ENCODE measurements at places on chromosomes 12 and 14. TPM values are rescaled to one million over a fixed set of nuclear protein-coding genes. Genes with fewer than 3 reads are reported as not detected.

MEG3 gene
- 4.8 TPM for total RNA-seq

CCDC197 gene
- total RNA-seq: not detected

FBXO21 gene
- total RNA-seq: 84.8 TPM

ALDH1L2 gene
- total RNA-seq: 0.20 TPM

KRT5 gene
- not detected for total RNA-seq

CLEC1B gene
- total RNA-seq: not detected

DNA sequence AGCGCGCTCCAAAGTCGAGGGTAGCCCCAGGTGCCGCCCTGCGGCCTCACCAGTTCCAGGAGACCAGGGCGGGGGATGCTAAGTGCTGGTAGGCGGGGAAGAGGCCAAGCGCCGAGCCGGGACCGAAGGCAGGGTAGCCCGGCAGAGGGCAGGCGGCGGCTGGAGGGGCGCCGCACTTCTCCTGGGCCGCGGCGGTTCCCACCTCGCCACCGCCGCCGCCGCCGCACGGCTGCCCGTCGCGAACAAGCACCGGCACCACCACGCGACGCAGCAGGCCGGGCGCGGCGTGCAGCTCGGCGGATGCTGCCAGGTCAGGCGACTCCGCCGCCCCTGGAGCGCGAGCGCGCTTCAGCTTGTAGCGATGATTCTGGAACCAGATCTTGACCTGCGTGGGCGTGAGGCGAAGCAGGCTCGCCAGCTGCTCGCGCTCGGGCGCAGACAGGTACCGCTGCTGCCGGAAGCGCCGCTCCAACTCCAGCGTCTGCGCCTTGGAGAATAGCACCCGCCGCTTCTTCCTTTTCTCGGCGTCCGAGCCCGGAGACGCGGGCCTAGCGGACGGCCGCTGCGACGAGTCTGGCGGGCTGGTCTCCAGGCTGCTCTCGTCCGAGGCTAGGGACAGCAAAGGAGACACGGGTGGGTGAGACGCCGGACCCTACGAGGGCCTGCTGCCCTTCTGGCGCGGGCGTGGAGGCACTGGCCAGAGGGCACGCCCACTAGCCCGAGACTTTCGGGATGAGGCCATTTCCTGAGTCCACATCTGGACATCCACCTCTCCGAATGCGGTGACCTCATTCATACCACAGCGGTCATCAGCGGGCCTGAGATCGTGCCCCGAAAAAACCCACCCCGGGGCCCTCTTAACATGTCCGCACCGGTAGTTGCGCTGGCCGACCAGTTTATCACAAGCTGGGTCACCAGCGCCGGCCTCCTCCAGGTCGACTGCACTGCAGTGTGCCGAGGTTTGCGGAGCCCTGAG lies 1.3 kb downstream of the NKX2-8 start:
- DNase-seq: peak; percentile 28

GRCh38 chr14:37060496-37061260 lies 111.7 kb downstream of the SLC25A21 start:
- no peak for DNase-seq

DNA sequence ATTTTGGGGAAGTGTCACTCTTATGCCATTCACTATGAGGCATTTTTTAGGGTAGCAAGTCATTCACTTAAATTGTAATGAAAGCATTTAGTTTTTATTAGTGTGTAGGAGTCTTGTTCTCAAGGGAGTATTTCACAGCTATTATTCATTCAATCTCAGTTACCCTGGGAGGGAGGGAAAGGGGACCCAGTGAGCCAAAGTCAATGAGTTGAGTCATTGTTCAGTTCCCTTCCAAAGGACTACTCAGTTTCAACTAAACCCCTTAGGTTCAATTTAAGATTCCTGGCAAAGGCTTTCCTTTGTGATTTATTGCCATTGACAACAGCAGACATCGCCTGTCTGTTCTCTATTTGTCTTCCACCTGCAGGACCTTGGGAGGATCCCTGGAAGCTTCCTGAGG lies 29.3 kb upstream of the RASSF8 start:
- DNase-seq: no peak

DNA sequence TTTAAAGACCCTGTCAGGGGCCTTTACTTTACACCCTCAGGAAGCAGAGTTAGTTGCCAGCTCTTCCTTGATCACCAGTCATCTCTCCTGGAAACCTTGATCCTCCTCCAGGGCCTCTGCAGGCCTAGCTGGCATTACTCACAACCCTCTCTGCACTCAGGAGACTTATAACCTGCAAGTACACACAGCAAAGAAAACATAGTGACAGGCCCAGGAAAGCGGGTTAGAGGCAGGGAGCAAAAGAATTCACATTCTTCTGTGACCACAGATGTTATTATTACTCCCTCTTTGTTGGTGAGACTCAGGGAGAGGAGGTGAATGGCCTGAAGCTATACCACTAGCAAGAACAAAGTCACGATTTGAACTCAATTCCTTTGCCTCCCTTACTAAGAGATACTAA lies 87.4 kb downstream of the OR11H12 start:
- DNase-seq: no peak

DNA sequence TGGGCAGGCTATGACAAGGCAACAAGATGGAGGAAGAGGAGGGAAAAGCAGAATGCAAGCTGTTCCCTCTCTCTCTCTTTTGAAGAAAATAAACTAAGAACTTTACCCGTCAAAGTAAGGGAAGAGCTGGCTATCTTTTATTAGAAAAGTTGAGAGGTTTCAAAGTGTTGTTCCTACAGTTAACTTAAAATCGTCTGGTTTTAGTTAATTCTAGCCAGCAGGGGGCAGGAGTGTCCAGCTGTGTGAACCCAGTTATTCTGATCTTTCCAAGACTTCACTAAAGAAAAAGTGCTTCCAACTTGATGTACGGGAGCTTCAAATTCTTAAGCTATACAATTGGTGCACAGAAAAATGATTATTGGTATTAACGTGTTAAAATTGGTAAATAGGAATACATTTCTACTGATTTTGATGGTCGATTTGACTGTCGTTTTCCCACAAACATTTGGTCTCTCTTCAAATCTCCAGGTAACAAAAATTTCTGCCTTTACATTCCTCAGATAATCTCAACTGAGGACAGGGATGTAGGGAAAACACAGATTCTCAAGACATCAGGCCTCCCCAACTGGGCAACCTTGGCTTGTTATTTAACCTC lies 28.4 kb upstream of the MON2 start:
- peak; percentile 70 for DNase-seq

- DNase-seq: no peak
These were observed 126.3 kb downstream of the CEP83 start for GRCh38 chr12:94333396-94333795.

DNA sequence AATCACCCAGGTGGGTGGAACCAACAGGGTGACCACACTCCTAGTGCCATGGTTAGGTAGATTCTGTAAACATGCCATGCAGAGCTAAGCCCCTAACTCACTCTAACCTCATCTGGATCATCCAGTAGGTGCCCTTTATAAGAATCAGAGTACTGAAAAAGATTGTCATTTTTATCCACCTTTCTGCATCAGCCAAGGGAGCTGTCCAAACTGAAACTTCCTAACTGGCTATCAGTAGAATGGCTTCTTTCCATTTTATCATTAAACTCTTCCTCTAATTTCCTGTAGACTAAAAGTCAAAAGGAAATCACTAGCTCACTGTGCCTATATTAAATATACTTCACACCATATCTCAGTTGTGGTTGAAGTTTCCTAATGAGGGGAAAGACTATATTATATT lies 6.5 kb downstream of the KCNK10 start:
- DNase-seq: no peak

DNA sequence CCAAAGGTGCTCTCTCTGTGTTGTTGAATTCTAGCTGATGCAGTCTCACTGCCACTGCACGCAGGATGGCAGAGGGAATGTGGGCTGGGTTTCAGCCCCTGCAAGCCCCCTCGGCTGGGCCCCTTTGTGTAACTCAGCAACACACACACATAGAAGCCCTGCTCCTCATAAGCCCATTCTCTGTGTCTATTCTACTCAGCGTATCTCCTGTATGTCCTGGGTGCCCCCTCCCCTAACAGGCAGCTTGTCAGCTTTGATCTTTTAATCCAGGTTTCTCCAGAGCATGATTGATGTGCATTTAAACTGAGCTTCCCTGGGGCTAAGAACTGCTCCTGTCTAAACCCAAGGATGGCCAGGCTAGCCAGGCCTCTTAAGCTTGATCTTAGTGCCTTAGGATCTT lies 43.0 kb downstream of the SRRM4 start:
- no peak for DNase-seq

GRCh38 chr12:2286461-2287131 lies 233.8 kb downstream of the CACNA1C start:
- DNase-seq: no peak

DNA sequence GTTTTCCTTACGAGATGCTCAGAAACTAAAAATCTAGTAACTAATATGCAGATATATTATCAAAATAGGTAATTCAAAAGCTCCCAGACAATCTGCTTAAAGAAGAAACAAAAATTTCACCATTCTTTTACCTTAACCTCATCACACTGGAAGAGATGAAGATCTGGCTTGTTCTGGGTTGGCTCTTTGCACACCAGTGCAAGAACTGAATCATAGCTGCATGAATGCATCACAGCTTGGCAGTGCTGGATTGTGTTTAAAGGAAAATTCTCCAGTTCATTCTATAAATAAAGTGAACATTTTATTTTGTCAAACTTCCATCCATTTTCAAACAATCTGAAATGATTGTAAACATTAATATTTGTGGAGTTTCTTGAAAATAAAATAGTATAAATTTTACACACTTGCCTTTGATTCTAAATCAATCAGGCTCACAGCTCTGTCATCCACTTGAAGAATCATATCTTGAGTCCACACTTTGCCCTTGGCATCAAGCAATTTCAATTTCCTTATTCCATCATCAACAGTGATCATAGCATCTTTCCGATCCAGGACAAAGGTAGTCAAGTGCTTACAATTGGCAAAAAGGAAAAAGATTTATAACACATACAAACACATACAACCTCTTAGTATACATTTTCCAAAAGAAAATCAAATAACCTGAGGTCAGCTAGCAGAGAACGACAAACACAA lies 119.8 kb downstream of the EPS8 start:
- no peak for DNase-seq

GRCh38 chr12:95870897-95871296 lies 12.1 kb downstream of the SNRPF start:
- DNase-seq: no peak

- DNase-seq: no peak
These were observed 199.6 kb downstream of the CHST11 start for GRCh38 chr12:104656383-104656782.

- DNase-seq: no peak
These were observed 97.7 kb downstream of the TPH2 start for GRCh38 chr12:72036393-72036792.

DNA sequence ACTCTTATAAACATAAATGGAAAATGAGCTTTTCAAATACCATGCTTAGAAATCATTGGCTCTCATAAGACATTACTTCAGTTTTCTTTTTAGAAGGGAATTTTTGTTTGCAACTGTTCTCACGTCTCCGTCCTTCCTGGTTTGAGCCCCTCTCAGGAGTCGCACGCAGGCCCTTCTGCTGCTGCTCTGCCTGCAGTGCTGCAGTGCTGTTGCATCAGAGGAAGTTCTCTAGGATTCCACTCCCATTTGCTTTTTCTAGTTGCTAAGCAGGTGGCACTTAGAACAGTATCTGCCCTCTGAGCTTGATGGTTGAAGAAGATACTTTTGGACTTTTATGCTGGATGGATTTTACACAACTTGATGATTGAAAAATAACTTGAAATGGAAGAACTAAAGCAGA lies 70.8 kb downstream of the SCN8A start:
- no peak for DNase-seq

- DNase-seq: no peak
These were observed 60.6 kb downstream of the NCOR2 start for GRCh38 chr12:124506832-124507153.

DNA sequence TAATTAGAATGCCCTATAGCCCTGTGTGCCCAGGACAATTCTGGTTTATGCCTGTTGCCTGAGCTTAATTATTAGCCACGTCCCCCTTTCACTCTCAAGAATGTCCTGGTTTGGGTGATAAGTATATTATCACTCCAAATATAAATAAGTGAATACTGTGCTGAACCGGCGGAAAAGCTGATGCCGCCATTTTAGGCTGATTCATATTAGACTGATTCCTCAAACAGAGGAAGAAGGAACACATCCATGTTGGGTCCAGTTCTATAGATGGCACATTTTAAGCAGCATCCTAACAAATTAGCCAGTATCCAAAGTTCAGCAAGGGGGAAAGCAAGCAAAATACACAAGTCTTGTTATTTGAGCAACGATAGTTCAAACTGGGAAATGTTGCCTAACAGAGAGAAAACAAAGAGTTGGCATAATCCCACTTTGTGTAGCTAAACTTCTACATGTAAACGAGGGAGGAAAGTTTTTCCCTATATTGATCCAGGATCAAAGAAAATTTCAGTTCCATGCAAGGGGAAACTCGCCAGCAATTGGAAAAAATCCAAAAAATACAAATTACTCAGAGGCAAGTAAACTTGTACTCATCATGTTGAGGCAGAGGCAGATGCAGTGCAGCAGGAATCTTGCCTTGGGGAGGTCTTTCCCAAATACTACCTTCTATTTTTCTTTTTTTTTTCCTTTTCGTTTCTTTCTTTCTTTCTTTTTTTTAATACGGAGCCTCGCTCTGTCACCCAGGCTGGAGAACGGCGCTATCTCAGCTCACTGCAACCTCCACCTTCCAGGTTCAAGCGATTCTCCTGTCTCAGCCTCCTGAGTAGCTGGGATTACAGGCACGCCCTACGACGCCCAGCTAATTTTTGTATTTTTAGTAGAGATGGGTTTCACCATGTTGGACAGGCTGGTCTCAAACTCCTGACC lies 96.2 kb downstream of the ITPR2 start:
- no peak for DNase-seq

DNA sequence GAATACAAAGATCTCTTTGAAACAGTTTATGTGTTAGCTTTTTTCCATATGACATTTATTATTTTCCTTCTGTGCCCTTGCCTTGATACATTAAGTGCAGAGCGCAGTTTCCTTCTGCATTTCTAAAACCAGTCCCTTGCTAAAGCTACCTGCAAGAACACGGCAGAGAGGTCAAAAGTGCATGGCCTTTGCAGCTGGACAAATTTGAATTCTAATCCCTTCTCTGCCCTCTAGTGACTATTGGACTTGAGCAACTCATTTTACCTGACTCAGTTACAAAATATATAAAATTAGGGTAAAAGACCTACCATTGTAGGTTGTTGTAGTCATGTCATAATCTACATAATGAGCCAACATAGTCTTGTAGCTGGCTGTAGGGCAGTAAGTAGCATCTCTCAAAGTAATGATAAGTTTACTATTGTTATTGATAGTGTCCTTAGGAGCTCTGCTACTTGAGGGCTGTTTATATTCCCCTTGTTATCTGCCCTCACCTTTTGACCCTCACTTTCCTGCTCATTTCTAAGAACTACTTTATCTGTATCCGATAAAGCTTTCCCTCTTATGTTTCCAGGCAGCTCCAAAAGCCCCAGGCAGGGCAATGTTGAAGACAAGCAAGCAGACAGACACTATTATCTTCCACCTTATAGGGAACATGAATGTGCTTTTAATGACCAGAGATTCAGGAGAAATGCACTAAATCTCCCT lies 120.0 kb upstream of the PDZRN4 start:
- no peak for DNase-seq

DNA sequence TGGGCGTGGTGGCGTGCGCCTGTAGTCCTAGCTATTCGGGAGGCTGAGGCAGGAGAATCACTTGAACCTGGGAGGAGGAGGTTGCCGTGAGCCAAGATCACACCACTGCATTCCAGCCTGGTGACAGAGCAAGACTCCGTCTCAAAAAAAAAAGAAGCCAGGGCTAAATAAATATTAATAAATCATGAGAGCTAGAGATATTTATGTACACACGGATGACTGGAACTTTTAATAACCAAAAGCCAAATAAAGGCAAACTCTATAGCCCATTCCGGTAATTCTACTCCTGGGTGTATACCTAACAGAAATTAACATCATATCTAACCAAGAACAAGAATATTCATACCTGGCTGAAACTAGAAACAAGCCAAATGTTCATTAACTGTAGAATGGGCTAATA lies 7.7 kb upstream of the TRAFD1 start:
- DNase-seq: no peak

Data from lung microvascular endothelial cell (primary cell).